ENCODE measurements at places on chromosomes 4 and X. TPM values are rescaled to one million over a fixed set of nuclear protein-coding genes. Genes with fewer than 3 reads are reported as not detected.

The HERC6 gene
- 5.9 TPM for total RNA-seq

The GLRA3 gene
- not detected for total RNA-seq

The ASB5 gene
- not detected for total RNA-seq

The CTSO gene
- 12.1 TPM for total RNA-seq

The ARHGAP10 gene
- total RNA-seq: 28.8 TPM

The GPR50 gene
- total RNA-seq: not detected

The NUDT10 gene
- total RNA-seq: 0.81 TPM

The ARMCX4 gene
- total RNA-seq: 4.6 TPM

The PCYT1B gene
- under 0.01 TPM for total RNA-seq

The F8A1 gene
- 2.0 TPM for total RNA-seq

The SLC26A1 gene
- total RNA-seq: under 0.01 TPM

DNA sequence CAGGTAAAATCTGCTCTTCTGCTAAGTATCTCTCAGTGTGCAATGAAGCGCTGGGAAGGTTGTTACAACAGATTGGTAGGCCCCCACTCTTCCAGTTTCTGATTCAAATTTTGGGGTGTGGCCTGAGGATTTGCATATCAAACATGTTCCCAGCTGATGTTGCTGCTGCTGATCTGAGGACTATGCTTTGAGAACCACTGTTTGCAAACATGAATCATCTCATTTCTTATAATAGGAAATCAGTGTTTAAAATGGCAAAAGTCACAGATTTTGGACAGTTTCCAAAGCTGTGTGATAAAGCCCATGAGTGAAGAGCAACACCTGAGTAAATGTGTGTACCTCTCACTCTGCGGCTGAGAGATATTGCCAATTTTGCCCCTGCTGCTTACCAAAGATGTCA lies 36.2 kb upstream of the NDNF start:
- DNase-seq: no peak

- DNase-seq: no peak
These were observed 156.0 kb downstream of the UGT8 start for GRCh38 chr4:114754616-114755015.

DNA sequence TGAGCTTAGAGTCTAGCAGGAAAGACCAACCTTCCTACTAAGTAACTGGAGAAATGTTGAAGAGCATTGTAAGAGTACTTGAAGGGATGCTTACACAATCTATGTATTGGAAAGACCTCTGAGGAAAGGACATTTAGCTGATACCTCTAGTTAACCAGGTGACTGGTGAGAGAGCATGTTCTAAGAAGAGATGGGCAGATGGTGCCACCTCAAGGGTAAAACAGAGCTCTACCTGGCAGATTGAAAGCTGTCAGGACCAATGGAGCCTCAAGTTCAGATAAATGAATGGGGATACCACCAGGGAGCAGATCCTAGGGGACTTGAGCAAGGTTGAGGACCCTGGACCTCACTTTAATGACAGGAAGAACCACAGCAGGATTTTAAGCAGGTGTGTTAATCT lies 196.4 kb downstream of the QDPR start:
- DNase-seq: no peak

DNA sequence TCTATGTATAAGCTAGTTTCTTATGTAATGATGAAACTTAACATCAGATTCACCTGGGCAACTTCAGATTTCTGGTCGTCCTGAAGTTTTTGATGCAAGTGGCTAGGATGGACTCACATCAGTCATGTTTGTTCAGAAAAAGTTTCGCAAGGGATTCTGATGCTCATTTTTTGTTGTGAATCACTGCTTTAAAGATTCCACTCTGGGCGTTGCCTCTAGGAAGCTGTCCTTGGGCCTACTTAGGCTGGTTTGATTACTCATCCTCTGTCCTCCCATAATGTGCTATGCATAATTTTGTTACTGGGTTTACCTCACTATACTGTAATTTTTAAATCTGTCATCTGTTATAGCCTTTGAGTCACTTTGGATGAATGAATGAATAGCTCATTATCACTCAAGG lies 30.8 kb downstream of the HERC3 start:
- no peak for DNase-seq

- DNase-seq: no peak
These were observed 3.0 kb upstream of the IRF2 start for GRCh38 chr4:184477201-184477999.

DNA sequence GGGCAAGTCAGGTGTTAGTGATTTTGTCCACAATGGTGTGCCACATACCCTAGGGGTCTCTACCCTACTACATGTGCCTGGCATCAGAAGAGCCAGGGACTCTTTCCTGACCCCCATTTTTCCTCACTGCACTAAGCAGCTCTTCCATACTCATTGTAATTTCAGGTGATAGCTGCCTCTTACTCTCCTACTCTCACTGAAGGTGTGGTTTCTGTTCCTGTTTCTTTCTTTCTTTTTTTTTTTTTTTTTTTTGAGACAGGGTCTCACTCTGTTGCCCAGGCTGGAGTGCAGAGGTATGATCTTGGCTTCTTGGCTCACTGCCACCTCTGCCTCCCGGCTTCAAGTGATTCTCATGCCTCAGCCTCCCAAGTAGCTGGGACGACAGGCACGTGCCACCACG lies 164.9 kb upstream of the USP9X start:
- DNase-seq: no peak

DNA sequence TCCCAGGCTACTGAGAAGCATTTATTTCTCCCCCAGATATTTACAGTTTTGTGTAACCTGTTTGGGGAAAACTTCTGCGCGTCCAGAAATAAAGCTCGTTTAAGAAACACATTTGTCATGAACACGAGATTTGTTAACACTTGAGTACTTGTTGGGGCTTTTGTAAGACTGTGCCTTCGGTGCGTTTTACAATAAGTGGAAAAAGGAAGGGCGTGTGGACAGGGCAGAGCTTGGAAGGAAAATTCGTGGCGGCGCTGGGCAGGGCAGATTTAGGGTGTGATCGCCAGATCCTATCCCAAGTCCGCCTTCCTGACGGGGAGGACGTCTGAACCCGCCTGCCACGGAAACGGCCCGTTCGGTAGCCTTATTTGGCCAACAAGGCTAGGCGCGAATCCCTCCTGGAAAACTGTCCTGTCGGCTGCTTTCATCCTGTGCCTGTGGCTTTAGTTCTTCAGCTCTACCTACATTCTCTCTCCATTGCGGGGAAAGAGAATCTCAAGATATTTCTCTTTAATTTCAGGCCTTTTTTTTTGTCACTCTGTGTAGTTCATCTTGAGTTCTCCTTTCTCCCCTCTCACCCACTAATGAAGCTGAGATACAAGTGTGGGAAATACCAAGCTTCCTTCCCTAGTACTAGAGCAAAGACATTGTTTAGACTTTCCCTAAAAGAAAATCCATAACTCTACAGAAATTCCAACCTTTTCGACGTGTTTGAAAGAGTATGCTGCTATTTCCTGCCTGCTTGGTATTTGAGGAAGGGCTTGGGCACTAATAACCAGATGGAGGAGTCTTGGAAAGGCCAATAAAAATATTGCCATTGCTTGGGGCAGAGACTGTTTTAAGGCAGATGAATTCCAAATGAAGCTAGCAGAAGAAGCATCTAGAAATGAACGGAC lies 982 bp downstream of the PDLIM5 start:
- peak; percentile 60 for DNase-seq

DNA sequence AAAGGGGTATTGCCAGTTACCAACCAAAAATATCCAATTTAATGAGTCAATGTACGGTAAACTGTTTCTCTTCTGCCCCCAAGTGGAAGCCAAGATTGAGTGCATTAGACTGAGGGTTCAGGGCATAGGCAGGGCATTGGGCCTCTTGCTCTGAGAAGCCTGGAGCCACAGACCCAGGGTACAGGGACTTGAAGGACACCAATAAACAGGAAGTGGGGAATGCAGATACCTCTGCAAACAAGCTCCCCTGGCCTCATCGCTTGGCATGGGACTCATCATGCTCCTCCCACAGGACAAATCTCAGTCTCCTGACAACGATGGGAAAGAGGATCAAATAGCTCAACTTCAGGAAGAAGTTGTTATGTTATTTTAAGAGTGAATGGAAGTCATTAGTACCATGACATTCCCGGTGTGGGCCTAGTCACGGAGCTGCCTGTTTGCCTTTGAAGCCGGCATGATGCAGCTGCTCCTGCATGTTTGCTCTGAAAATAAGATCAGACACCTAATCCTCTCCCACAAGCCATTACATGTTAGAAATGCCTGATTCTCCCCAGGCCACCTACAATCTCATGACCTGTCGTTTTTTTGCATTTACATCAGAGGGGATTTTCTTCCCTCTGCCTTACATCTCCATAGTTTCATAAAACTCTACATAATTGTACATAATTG lies 224.2 kb downstream of the RCHY1 start:
- no peak for DNase-seq

DNA sequence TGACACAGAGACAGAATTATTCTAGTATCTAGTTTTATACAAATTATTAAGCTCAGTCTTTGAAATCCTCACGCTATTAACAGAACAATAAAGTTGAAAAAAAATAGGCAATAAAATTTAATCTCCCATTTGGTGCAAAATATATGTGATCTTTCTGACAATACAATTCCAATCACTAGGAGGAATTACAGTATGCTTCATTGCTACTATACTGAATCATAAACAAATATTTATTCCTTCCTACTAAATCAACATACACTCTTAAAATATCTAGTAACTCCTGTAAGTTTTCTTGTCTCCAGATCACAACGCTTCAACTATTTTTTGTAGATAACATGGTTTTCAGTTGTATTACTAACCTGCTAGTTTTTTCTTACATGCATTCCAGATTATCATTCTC lies 45.7 kb downstream of the KLHL8 start:
- DNase-seq: no peak

- no peak for DNase-seq
These were observed 19.1 kb downstream of the NAA11 start for GRCh38 chr4:79306795-79307194.

DNA sequence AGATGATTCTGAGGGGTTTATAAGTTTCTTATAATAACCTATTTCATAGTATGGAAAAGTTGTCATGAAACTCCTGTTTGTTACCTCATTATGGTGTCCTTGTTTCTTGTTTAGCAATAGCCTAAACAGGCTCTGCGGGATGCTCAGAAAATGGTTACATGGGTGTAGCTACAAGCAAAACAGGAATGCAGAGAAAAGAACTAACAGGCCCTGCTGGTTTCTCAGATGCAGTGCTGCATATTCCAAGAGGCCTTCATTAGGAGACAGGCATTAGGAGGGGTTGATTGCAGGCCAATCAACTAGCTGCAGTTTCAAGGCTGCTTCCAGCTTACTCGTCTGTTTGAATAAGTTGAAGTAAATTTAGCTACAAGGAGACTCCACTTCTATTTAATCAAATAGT lies 37.6 kb upstream of the HPGD start:
- no peak for DNase-seq

GRCh38 chr4:182600856-182601255 lies 316.3 kb downstream of the DCTD start:
- no peak for DNase-seq

DNA sequence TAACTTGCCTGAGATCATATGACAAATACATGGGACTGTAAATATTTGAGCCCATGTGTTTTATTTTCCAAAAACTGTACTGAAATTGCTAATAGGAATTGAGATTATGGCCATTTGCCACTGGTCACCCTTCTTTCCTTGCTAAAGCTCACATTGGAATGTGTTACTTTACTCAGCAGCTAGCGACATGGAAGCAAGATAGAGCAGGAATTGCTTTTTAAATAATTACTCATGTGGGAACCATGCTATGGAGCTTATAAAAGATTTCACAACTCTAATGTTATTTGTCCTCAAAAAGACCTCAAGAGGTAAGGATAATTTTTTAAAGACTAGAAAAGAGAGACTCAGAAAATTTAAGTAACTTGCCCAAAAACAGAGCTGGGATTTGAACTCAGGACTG lies 48.8 kb upstream of the AFAP1 start:
- no peak for DNase-seq

GRCh38 chr4:141248029-141248428 lies 27.3 kb downstream of the ZNF330 start:
- DNase-seq: no peak

DNA sequence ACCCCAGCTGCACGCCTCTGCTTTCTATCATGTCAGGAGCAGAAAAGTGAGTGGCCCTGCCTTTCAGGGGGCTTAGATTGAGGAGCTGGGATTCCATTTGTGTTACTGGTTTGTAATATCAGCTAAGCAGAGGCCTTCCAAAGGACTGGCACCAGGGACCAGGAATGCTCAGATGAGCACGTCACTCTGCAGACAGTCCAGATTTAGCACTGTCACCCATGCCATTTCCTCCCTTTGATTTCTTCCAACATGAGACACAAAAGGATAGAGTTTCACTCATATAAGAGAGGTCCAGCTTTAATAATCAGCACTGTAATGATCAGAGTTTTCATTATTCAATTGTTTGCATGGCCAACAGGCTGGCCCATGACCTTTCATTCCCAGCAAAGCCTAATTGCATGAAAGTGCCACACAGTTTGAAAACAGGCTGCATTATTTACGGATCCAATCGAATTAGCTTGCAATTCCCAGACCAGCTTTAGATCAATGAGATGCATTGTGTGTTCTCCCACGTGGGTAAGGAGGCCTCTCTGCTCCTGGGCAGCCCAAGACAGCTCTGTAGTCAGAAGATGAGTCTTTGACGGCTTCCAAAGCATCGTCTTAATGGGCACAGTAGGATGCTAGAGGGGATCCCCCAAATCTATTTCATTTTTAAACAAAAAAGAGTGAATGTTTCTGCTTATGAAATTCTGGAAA lies 9.8 kb upstream of the SLC2A9 start:
- no peak for DNase-seq

DNA sequence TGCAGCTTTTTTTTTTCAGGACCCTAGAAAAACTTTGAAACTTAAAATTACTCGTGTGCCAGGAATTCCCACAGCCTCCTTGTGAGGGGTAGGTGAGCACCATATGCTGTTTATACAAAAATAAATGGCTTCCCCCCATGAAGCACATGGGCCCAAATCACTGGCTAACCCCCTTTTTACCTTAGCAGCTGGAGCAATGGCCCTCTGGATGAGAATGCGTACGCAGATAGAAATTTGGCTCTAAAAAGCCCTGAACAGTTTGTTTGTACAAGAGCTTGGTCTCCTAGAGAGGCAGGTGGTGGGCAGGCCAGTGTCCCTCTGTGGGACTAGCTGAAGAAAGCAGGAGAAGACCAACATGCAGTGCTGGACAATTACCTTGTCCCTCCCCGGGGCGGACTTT lies 76.5 kb downstream of the SLC9A6 start:
- no peak for DNase-seq

DNA sequence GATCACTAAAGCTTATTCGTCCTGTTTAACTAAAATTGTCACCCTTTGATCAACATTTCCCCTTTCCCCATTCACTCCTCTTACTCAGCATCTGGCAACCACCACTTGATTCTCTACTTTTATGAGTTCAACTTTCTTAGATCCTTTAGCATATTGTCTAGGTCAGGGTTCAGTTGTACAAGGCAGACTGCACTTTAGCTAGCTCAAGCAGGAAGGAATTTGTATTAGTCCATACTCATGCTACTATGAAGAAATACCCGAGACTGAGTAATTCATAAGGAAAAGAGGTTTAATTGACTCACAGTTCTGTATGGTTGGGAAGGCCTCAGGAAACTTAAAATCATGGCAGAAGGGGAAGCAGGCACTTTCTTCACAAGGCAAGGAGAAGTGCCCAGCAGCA lies 44.3 kb downstream of the TASL start:
- no peak for DNase-seq
